ENCODE measurements at places on chromosomes 12 and 14.

DNA sequence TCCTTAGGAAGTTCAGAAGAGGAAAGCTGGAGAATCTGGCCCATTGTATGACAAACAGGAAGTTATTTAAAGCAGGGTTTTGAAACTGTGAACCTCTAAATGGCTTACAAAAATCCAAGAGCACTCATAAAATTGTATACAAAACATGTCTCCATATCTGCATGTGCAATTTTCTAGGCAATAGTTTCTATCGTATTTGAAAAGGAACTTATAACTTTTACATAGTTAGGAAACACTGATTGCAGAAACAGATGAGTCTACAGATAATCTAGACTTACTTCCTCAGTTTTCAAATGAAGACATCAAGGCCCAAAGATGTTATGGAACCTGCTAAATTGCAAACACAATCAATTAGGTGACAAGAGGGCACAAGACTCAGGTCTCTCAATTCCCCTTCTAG, 53.3 kb upstream of the ETV6 start:
- no peak for DNase-seq

GRCh38 chr12:98162906-98163678, 352.3 kb upstream of the TMPO start:
- no peak for DNase-seq

GRCh38 chr14:20331053-20331613, 1.9 kb downstream of the CCNB1IP1 start:
- no peak for DNase-seq

GRCh38 chr12:119592232-119592631, 1.3 kb upstream of the TMEM233 start:
- DNase-seq: no peak

DNA sequence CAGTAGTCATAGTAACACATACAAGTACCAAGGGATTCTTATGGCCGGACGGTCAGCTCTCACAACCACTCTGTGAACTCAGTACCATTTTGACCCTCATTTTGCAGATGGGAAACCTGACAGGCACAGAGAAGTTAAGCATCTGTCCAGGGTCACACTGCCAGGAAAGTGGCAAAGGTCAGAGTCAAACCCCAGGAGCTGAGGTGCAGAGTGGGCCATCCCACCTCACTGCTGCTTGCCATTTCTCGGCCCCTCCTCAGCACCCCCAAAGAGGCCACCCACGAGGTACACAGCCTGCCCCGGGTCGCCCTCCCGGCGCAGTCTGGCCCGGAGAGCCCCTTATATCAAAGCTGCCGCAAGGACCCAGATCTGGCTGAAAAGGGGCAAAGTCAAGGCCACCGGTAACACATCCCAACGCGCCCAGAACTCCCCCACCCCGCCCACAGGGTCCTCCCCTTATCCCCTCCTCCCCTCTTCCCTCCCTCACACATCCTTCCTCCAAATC, 1.7 kb downstream of the NCOR2 start:
- no peak for DNase-seq

GRCh38 chr12:91804533-91804932, 341.1 kb downstream of the BTG1 start:
- no peak for DNase-seq

GRCh38 chr12:42926232-42926631, 336.7 kb upstream of the PRICKLE1 start:
- DNase-seq: no peak

DNA sequence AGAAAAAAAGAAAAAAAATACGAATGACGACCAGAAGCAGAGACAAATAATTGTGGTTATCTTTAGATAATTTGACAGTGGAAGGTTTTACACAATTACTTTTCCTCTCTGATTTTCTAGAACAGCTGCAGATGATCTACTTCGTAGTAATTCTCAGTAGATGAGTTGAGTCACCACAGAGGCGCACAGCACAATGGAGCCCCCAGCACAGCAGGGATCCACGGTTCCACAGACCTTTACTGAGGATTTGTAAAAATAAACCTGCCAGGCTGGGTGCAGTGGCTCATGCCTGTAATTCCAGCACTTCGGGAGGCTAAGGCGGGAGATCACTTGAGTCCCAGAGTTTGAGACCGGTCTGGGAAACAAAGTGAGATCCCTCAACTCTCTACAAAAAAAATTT, 29.3 kb downstream of the AMN start:
- DNase-seq: no peak

- no peak for DNase-seq
Observed at GRCh38 chr12:7915661-7916403, 20.2 kb downstream of the SLC2A3 start.

GRCh38 chr12:104718304-104718929, 239.7 kb downstream of the SLC41A2 start:
- no peak for DNase-seq

DNA sequence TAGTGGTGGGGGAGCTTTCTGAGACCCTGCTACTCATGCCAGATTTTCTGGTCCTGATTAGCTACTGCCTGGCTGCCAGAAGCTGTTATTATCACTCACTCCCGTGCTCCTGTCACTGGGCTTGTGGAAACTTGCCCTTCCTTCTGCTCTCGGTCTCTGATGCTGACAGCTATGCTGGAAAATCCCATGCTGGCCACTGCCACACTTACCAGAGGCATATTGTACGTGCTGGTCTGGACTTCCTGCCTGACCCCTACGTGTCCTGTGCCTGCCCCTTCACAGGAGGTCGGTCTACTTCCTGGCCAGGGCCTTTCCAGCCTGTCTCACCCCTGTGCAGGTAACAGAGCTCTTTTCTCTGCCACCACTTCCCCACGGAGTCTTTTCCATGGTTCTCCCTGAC, 149.4 kb upstream of the PLEKHG7 start:
- DNase-seq: no peak

DNA sequence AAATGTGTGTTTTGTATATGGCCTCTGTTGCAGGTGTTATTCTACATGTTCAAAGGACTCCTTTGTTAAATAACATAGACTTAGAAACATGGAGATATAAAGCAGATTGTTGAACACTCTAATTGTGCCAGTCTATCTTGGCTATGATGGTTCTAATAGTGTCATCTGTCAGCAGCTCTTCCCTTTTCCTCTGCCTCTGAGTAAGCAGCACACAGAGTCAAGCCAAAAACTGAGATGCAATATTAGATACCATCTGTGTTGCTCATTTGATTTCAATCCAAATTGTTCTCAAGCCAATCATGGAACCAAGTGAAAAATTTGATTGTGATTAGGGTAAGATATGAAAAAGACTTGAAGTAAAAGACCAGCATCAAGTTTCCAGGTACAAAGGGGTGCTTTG, 871.1 kb upstream of the MGAT4C start:
- no peak for DNase-seq

DNA sequence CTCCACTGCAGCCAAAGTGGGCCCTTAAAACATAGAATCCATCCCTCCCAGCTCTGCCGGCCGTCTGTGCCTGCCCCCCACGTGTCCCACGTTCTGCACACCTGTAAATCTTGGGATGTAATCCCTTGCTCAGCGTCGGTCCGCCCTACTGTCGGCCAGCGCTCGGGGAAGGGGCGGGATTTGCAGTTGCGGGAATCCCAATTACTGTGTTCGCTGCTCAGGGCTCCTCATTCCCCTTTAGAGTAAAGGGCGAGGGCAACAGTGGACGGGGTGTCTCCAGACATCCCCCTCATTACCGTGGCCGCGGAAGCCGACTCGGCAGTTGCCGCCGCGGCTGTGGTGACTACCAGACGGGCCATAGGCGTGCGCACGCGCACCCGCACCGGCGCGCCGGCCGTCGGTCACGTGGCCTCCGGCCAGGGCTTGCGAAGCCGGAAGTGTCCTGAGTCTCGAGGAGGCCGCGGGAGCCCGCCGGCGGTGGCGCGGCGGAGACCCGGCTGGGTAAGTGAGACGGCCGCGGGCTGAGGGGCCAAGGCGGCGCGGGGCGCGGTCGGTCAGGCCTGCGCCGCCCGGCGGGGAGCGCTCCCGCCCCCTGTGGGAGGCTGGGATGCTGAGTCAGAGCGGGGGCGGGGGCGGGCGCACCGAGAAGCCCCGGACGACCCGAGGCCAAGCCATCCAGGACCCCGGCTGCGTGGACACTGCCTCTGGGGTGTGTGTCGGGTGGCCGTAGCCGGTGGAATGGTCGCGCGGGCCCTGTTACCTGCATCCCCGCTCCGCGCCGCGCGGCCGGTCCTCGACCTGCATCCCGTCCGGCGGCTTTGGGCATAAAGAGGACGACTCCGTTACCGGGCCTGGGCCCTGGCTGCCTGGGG, at the start of gene TBK1:
Gene TBK1 (plus strand): TSS at position 434 of the 872 bp plus-strand sequence. CDS start 3,751 bp downstream, outside the sequence.
- DNase-seq: peak; percentile 90

Measured in left colon (tissue), 2 donors.